Urothelium cell line (cell line): ENCODE measurements at places on chromosomes 4 and X.
A peak's percentile ranks its signal among the peaks of the same experiment; 100 is the strongest.

DNA sequence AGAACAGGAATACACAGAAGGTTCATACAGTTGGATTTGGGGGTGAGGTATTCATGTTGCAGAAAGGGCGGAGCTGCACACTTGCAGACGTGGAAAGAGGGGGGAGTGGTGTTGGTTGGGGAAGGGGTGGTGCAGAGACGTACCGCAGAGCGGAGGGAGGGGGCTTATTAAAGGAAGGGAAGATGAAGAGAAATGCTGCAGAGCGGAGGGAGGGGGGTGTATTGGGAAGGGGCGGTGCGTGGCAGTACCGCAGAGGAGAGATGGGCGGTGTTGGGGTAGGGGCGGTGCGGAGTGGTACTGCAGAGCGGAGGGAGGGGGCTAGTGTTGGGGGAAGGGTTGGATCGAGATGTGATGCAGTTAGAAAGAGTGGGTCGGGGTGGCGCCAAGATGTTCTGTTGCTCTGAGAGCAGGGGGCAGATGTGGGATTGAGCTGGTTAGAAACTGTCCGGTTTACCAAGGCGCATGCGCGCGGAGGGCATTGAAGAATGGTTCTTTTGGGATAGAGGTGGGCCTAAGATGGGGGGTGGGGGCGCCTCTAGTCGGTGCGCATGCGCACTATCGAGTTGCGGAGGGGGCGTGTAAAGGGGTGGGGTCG, 900 bp downstream of the TRO start:
- DNase-seq: peak; percentile 82

- peak; percentile 29 for DNase-seq
Observed at GRCh38 chrX:1462596-1463251, 10.0 kb upstream of the ASMTL start.

- no peak for DNase-seq
Observed at GRCh38 chr4:176090115-176090514, 24.5 kb downstream of the WDR17 start.

DNA sequence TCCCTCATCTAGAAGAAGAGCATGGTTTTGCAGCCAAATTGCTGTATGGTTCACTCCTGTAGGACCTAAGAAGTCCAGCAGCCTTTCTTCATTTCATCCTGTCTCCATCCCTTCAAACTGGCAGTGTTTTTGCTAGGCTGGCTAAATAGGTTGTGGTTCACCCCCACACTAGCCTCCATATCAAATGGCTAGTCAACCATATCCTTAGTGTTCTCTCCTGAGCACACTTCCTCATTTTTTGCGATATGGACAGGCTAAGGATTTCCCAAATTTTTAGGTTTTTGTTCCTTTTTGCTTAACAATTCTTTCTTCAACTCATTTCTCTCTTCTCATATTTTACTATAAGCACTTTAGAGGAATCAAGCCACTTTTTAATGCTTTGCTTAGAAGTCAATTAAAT, 98.8 kb upstream of the NOCT start:
- DNase-seq: no peak

DNA sequence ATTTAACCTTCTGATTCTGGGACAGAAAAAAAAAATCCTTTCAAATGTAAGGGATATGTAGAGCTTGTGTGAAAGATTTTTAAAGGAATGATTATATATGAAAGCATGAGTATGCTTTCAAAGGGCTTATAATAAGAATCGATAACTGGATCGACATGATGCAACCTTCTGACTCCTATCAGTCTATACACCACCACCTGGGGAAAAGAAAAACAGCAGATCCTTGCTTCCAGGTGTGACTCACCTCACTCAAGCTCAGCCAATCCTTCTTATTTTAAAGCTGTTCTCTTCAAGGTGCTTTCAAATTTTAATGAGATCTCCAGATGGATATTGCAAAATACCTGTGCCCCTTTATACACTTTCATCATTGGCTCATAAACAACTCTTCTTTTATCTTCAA, 102.1 kb upstream of the EDNRA start:
- no peak for DNase-seq

GRCh38 chrX:31245714-31246113, 173.9 kb upstream of the FTHL17 start:
- no peak for DNase-seq

DNA sequence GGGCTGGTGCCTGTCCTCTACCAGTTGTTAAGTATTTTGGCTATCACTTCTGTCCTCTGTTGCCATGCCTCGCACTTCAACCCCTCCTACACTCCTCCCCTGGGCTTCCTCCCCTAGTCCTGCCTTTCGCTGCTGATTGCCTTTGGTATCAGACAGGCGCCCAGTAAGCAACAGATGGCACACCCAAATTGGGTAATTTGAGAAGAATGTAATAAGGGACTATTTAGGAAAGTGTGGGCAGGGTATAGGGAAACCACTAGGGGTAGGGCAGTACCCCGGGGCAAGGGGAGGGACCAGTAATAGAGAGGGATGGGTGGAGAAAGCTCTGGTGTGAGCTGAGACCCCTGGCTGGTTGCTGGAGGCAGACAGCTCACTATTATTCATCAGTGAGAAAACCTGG, 172.7 kb upstream of the USP9X start:
- no peak for DNase-seq

DNA sequence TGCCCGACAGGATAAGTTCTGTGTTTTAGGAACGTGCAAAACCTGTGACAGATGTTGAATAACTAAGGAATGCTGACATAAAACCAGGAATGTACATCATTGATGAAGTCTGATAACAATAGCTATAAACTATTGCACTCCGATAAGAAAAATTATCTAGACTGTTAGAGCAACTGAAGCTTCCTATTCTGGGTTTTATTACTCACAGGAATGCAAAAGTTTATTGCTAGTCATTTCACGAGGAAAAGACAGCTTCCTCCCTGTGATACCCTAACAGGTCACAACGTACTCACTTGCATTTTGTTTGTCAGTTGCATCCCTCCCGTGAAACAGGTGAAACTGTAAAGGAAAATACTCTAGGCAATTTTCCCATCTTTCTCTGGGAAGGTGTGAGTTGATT, 65.9 kb downstream of the CLDN22 start:
- DNase-seq: no peak

GRCh38 chr4:78058591-78059523, 1.7 kb downstream of the FRAS1 start:
- DNase-seq: peak; percentile 62

DNA sequence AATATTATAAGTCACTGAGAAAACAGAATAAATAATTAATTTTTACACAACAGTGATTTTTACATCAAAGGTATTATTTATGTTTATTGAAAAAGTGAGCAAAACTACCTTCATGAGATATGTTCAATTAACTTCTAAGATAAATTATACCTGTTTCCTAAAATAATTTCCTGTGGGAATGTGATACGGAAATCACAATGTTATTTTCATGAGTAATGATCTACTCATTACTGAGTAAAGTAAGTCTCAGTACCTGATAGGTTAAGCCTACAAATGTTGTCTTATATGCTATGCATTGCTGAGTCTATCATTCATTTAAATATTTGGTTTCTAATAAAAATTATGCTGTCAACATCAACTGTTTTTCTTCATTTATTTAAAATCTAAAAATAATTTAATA, 324.0 kb downstream of the STPG2 start:
- no peak for DNase-seq

DNA sequence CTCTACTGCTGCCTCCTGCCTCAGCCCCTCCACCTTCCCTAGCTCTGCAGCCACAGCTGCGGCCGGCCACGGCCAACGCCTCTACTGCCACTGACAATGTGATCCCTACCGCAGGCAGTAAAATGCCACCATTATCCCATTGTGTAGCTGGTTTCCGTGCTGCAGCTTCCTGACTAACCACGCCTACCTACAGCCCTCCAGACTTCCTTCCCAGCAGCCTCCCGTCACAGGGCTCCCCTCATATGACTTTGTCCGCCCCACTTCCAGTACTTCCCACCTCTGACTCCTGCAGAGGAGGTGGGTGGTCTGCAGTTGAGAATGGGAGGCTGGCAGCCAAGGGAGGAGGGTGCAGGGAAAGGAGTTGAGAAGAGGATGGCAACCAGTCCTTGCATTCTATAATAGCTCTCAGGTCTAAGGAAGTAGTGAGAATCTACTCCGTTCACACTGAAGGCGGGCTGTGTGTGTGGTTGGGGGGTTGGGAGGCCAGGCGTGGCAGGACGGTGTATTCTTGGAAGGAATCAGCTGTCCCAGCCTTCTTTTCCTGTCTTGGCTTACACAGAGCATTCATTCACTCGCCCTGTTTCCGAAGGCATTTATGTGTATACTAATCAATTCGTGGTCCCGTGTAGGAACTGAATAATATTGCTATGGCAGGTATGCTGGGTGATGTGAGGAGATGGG, 33.1 kb upstream of the USP51 start:
- DNase-seq: no peak

DNA sequence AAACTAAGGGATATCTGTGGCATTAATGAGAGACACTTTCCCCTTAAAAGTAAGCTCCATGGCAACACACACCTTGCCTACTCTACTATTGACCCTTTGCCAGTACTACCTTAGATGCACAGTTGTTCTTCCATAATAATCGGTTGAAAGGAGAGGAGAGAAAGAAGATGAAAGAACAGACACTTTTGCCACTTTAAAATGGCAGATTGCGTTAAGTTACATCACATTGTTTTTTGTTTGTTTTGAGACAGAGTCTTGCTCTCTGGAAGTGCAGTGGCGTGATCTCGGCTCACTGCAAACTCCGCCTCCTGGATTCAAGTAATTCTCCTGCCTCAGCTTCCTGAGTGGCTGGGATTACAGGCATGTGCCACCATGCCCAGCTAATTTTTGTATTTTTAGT, 239.8 kb downstream of the SCFD2 start:
- no peak for DNase-seq

DNA sequence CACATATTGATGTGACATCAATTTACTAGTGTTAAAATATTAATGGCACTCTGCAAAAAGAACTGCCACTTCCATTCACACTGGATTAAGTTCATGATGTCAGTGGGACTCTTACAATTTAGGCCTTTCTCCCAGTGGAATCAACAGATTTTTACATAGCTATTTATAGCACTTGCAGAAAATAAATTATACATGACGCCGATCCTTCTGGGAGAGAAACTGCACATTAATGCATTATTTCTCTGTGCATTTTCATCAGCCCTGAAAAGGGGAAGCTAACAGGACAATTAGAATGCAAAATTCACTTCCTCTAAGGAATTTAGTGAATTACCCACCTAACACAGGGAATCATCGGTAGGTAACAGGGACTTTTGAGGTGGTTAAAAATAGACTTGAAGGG, 15.7 kb downstream of the LGI2 start:
- DNase-seq: no peak

GRCh38 chrX:8043121-8043520, 115.9 kb upstream of the PNPLA4 start:
- no peak for DNase-seq

- DNase-seq: no peak
Observed at GRCh38 chr4:165877286-165877685, 4.2 kb downstream of the TLL1 start.

- no peak for DNase-seq
Observed at GRCh38 chrX:24005028-24005427, 22.0 kb downstream of the KLHL15 start.

GRCh38 chr4:74391890-74392475, 27.0 kb downstream of the EREG start:
- no peak for DNase-seq

DNA sequence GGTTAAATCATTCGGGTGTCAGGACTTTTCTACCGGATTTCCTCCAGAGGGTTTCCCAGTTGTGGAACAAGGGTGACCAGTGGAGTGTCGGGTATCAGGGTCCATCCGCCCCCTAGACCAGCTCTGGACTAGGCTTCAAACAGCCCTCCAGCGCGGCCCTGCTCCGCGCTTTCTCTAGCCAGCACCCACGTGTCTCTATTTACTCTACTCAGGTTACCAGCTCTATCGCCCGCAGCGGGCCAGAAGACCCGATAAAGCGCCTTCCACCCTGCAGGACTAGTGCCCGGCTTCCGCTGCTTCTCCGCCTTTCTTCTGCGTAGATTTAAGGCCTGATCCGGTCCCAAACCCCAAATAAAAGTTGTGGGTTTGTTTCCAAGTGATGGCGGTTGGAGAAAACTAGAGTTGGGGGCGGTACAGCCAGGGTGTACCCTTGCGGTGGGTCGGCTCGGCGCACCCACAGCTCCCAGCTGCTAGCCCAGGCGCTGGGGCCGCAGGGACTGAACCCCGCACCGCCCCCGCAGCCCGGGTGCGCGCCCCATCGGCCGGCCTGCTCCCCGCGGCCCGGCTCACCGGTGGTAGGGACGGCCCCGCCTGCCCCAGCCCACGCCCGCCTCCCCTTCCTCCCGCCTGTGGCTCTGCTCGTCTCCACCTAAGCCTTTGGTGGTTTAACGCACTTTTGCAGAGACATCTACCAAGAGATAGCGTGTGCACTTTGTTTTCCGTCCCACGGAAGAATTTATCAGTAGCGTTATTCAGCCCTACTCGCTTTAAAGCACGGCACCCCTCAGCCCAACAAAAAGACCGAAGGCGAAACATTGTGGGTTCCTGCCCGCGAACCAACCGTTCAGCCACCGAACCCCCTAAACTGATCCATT, 2.1 kb downstream of the LEF1 start:
- peak; percentile 32 for DNase-seq

DNA sequence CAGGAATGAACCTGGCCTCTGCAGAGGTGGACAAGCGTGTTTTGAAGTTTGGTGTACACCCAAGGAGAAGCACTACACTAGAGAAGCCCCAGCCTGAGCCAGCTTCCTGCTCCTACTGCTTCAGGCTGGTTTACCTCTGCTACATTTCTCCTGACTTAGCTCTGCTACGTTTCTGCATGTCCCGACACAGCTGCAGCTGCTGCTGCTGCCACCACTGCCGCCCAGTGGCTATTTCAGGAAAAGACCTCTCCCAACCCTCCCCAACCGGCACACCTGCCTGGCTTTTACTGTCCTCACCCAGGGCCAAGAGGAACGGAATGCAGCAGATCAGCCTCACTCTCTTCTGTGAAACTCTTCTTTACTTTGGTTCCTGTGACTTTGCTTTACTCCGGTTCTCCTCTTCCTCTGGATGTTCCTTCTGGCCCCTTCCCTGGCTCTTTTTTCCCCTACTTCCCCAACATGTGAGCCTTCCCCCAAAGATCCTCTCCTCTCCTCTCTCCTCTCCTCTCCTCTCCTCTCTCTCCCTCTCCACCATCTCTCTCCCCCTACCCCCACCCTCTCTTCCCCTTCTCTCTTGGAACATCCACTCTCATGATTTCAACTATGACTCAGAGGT, 3.1 kb upstream of the P2RY4 start:
- peak; percentile 64 for DNase-seq

DNA sequence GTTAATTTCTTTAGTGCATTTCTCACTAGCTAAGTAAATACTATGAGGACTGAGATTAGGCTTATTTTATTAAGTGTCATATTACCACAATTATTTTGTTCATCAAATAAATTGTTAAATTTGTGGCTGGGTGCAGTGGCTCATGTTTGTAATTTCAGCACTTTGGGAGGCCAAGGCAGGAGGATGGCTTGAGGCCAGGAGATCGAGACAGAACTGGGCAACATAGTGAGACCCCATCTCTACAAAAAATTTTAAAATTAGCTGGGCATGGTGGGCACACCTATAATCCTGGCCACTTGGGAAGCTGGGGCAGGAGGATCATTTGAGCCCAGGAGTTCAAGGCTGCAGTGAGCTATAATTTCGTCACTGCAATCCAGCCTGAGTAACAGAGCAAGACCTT, 6.8 kb downstream of the SEC24D start:
- DNase-seq: no peak
